ENCODE measurements at places on chromosomes 7 and 10.

DNA sequence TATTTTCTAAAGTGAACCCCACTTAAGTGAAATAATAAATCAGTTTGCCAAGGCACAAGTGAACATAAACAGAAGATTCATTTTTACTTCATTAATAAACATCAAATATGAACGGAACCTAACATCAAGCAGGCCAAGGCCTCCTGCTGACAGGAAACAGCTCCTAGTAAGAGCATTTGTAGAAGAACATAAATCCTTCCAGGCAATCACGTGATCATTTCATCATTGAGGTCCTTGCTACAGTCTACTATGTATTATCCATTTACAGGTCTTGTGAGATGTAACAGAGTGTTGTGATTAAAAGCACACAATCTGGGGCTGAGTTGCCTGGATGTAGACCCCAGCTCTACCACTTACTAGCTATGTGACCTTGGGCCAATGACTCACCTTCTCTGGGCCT is 70.6 kb downstream of the CALD1 start:
- no peak for DNase-seq

DNA sequence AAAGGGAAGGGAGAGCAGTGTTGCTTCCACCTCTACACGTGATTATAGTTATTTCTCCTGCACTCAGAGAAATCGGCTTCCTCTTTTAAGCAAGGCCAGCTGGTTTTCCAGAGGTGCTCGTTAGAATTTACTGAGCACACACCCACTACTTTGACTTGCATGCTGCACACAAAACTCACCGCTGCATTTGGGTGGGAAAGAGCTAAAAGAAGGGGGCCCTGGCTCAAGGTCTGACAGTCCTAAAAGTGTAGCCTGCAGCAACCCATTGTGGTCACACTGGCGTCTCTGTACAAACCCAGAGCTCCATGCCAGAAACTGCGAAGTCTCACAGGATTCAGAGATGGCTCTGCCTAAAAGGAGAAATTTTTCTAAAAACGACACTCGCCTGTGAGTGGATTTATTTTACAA is 133.7 kb downstream of the SLC25A13 start:
- no peak for DNase-seq

GRCh38 chr7:117133125-117133524 is 179.8 kb downstream of the ST7 start:
- no peak for DNase-seq

- no peak for DNase-seq
Measured at GRCh38 chr10:1620803-1621202, 116.5 kb downstream of the ADARB2 start.

DNA sequence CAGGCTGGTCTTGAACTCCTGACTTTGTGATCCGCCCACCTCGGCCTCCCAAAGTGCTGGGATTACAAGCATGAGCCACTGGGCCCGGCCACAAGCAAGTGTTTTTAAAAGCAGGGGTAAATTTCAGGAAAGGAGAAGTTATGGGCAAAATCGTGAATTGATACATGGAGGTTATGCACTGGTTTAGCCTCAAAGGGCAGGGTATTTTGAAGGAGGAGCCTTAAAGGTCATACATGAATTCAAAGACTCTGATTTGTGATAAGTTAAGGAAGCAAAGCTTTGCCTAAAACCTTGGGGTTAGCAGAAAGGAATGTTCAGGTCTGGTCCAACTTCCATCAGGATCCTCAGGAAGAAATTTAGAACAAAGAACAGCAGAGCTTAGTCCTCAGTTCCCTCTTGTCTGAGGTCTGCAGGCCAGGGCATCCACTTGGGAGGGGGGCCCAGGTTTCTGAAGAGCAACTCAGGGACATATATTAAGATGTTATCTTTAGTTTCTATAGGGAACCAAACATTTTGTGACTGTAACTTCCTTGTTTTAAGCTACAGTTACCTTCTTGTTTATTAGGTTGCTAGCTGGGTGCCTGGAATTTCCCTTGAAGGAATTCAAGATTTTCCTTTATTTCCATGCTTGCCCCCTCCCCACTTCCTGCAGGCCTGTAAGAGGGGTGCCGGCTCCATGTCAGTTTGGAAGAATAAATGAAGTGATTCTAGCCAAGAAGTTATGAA is 2.8 kb upstream of the REPIN1 start:
- no peak for DNase-seq

- DNase-seq, result no peak
Measured at GRCh38 chr7:139660317-139661042, 117.3 kb downstream of the HIPK2 start.

GRCh38 chr10:101292194-101293006 is 61.6 kb upstream of the BTRC start:
- DNase-seq, result peak; percentile 17

DNA sequence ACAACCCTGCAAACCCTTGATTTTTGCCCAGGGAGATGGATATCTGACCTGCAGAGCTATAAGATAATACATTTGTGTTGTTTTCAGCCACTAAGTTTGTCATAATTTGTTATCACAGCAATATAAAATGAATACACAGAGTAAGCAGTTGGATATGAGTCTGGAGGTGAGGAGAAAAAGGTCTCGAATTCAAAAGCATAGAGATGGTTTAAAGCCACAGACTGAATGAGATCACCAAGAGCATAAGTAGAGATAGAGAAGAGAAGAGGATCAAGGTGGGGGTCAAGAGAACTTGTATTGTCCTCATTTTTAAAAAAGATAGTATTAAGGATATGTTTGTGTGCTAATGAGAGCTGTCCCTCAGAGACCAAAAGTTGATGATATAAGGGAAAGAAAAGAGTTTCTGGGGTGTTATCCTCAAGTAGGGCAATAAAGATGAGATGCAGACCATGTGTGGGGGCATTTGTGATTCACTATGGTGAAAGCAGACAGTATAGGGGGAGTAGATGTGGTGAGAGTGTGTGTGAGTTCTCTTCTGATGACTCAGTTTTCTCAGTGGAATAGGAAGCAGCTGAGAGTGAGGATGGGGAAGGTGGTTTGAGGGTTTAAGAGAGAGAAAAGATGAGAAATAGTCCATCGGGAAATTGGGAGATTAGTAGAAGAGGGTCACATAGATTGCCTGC is 25.8 kb upstream of the PCGF5 start:
- peak; percentile 36 for DNase-seq

GRCh38 chr7:129989466-129989865 is 36.7 kb upstream of the UBE2H start:
- DNase-seq, result peak; percentile 75

- DNase-seq, result no peak
Measured at GRCh38 chr10:43865265-43866135, 216.8 kb upstream of the ZNF32 start.

DNA sequence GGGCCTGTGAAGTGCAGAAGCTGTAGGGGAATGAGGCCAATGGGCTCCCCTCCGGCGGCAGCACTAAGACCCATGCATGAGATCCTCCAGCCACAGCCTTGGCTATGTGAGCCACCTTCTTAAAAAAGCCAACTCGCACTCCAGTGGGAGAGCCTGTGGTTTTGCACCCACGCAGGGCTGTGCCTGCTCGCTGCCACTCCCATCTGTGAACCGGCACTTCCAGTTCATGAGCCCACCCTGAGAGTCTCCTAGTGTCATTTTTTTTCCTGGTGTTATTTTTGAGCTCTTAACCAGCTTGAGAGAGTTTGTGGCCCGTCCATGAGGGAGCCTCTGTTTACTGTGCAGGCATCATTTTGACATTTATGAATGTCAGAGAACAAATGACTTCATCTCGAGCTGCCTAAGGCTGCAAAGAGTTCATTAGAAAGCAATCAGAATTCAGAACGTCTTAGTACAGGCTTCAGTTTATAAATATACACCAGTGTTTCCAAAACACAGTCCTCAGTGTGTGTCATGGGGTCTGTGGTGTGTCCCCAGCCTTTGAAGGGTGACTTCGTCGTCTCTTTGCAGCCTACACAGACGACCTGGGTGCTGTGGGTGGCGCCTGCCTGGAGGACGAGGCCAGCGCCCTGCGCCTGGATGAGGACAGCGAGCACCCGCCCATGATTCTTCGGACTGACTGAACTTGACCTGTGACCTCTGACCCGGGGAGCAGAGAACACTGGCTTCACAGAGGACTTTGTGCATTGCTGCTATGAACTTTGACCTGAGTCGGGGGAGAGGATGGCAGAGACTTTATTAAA is 40.4 kb downstream of the WIPI2 start:
- no peak for DNase-seq

GRCh38 chr7:6649241-6649961 is 12.3 kb downstream of the ZNF316 start:
- no peak for DNase-seq

DNA sequence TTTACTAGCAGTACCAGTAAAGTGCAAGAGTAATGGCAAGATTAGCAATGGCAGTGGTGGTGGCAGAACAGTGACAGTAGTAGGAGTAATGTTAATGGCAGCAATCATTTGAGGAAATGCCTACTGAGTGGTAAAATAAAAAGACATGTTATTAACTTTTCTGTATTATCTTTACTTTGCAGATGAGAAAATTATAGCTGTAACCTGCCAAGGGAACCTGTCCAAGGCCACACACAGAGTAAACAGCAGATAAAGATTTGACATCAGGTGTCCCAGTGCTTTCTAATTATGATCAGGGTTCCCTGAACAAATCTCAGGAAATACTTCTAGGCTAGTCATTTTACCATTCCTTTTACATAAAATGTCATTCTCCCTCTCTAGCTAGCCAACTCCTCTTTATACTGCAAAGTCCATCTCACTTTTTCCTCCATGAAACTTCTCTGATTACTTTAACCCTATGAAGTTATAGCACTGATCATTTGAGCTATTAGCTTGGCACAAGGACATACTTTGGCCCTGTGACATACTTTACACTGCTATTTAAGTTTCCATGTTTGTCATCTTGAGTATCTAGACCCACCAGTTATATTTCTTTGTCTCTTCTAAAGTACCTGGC is 219.1 kb downstream of the TAX1BP1 start:
- no peak for DNase-seq

DNA sequence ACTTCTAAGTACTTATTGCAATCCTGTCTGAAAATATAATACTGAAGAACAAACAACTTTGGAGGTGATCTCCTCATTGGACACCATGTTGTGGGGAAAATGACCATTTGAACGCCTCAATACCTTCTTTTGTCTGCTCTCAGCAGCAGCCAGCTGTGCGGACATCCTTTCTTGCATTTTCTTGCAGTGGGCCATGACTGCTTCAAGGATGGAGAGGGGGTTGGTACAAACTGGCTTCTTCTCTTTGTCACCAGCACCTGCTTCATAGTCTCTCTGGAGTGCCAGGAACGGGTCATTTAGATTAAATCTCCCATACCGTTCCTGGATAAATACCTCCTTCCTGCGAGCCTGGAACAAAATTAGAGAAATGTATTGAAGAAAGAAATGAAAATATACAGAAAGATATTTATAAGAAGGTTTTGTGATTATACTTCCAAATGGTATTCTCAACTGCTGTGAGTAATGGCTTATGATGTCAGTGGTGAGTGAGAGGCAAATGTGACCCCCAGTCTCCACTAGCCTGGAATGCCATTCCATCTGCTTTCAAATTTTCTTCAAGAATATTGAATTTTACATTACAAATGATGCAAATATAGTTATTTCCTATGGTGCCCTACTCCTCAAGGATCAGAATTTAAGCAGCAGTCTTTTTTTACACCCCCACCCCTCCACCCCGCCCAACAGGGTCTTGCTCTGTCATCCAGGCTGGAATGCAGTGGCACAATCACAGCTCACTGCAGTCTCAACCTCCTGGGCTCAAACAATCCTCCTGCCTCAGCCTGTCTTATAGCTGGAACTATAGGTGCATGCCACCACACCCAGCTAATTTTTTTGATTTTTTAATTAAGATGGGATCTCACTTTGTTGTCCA is 62.4 kb downstream of the CTTNBP2 start:
- no peak for DNase-seq

DNA sequence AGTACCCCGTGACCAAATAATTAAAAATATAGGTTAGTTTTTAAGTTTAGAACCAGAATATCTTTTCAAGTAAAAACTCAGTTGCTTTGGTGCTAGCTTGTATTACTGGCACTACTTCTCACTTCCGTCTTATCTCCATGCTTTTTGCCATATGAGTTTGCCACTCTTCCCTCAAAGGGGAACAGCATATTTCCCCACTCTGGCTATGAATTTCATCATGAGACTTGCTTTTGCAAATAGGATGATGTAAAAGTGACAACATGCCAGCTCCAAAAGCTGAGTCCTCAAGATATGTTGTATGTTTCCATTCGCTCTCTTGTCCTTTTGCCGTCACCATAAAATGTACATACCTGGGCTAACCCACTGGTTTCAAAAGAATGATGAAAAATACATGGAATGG is 178.1 kb upstream of the SEMA3A start:
- DNase-seq, result no peak

DNA sequence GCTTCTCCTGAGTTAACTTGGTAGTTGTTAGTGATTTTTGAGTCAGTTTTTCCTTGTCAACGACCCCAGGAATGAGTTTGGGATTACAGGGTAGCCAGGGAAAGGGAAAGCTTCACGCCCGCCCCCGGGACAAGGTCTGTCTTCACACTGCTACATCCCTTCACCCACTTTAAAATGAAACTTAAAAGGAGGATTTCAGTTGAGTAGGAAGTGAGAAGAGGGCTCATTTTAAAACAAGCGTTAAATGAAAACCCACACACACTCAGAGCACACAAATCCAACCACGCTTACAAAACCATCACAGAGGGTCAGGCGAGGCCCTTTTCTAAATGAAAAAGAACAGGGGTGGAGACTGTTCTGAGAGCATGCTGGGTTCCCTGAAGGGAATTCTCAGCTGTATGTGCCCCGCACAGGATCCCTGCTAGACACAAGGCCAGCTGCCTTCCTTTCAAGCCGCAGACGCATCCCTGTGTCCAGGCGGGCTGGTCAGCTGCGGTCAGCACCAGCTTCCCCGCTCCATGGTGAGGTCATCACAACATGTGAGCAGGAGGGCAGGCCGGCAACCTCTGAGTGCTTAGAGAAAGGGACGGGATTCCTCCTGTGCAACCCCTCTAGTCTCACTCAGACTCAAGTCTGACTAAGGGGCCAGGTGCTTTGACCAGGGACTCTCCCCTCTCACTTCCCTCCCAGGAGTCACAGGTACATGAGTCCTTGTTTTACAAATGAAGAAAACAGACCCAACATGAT is 111.8 kb downstream of the EGFR start:
- DNase-seq, result peak; percentile 13

GRCh38 chr7:27165089-27165995 is at the start of gene HOXA9:
TSS of gene HOXA9 (minus strand) at chr7:27165537. CDS start at chr7:27165457, 80 bp downstream.
- DNase-seq, result no peak

DNA sequence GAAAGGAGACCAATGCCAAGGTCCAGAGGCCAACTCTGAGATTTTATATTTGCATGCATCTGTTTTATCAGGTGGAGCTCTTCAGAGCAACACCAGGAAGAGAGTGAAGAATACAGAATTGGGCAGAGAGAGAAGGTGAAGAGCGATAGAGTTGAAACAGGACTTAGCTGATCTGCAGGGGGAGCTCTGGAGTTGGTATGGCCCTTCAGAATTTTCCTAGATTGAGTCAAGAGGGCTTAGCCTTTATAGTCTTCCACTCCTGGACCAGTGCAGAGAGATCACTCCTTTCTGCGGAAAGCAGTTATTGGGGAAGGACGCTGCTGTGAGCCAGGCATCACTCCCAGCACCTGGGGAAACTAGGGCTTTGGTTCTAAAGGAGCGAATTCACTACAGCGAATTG is 105.0 kb upstream of the DGKB start:
- DNase-seq, result no peak

- no peak for DNase-seq
Measured at GRCh38 chr10:104340111-104340526, 1.9 kb upstream of the ITPRIP start.

- no peak for DNase-seq
Measured at GRCh38 chr7:1794888-1795542, 124.9 kb downstream of the ELFN1 start.
